Stimulated activated CD8-positive, alpha-beta memory T cell treated with anti-CD3 and anti-CD28 coated beads, Interleukin-4, amount 100 ng/mL, for 1 hour (primary cell): ENCODE measurements at places on chromosomes 1 and 21.

DNA sequence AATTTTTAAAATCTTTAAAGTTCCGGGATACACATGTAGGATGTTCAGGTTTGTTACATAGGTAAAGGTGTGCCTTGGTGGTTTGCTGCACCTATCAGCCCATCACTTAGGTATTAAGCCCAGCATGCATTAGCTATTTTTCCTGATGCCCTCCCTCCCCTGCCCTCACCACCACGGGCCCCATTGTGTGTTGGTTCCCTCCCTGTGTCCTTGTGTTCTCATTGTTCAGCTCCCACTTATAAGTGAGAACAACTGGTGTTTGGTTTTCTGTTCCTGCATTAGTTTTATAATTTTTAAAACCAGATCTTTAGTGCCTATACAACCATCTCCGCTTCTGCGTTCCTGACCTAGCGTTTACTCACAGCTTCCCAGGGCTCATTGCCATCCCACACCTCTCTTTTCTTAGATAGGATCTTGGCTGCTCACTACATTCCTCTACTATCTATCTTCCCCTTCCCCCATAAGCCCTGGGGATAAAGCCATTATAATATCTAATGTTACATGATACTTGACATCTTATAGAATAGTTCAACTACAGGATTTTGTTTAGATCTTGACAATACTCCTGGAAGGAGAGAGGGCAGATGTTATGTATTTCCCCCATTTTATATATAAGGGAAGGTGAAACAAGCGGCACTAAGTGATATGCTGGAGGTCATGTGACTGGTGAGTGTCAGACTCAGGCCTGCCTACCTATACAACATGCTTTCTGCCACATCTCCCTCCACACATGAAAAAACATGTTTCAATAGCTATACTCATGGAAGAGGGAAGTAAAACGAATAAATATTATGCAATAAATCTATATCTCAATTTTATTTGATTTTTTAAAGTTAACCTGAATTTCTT, 52.3 kb upstream of the DNAJC6 start:
- no peak for DNase-seq

DNA sequence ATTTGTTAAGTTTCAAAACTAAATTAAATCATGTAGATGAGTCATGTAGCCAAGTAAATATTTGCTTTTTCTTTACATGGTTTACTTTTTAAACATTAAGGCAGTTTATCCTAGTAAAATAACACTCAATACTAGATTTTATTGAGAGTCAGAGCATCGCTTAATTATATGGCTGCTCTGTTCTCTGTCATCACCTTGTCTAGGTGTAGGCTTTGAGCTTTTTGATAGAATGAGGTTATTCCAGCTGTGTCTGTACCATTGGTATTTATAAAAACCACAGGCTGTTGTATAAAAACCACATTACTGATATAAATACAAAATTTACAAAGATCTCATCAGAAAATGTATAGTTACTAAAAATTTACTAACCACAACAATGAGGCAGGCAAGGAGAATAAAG, 42.5 kb upstream of the GPR52 start:
- no peak for DNase-seq

- DNase-seq = no peak
Measured at GRCh38 chr1:234324821-234325220, 48.4 kb upstream of the COA6 start.

GRCh38 chr1:9589719-9590157, 1.0 kb downstream of the TMEM201 start:
- no peak for DNase-seq

- no peak for DNase-seq
Measured at GRCh38 chr1:35850051-35850450, 33.0 kb upstream of the AGO1 start.

GRCh38 chr1:109910963-109911798, 532 bp downstream of the CSF1 start:
- no peak for DNase-seq

DNA sequence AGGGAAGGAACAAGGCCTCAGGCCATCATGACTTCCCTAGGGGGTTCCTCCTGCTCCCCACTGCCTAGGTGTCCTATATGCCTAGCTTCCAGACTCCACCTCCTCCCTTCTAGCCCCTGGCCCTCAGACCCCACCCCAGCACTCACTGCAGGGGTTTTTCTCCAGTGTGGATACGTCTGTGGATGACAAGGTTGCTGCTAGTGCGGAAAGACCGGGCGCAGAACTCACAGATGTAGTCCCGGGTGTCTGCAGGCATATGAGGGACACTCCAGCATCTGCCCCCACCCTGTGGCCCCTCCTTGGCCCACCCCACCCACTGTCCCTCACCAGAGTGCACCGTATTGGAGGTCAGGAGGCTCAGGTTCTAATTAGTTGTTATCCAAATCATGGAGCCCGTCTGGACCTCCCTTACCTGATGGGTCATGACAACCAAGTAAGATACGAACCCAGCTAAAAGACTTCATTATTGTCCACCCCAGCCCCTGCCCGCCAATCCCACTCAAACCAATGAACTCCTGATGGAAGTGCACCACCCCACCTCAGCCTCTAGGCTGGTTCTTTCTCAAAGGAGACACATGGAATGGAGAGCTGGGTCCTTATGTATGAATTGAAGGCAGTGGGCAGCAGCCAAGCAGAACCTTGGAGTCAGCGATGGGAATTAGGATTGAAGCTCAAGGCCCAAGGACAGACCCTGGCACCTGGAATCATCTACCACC, 8.2 kb downstream of the ZNF692 start:
- no peak for DNase-seq

DNA sequence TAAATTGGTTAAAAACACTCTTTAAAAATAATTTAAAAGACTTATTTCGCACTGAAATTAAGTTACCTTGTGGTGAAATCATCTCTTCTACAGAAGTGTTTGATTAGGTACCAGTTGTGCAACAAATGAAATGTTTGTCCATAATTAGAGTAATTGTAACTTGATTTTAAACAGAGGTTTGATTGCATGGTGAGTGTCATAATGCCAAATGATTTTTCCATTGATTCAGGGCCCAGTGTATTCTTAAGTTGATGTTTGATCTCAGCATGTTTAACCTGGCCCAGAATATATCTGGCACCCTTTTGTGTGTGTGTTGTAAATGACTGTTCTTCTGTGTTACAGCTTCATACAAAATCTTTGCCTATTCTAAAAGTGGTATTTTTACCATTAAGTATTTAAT, 28.5 kb downstream of the LRRC8B start:
- no peak for DNase-seq

DNA sequence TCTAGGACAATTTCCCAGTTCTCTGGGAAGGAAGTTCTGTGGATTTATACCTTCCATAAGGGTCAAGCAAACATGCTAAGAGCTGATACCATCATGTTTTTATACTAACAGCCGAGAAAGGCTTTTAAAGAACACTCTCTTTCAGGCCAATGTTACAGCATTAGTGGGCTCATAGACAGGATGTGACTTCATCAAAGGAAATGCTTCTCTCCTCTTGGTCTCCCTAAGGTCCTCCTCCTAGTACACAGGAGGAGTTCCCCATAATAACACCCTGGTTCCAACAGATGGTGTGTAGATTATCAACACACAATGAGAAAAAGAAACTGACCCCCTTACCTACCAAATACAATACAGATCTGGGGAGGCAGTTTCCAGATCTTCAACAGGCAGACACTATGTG, 26.7 kb upstream of the GLIS1 start:
- DNase-seq = no peak

- DNase-seq = no peak
Measured at GRCh38 chr1:196515904-196516303, 92.3 kb downstream of the KCNT2 start.

- DNase-seq = no peak
Measured at GRCh38 chr1:95766036-95766435, 532.0 kb downstream of the RWDD3 start.

DNA sequence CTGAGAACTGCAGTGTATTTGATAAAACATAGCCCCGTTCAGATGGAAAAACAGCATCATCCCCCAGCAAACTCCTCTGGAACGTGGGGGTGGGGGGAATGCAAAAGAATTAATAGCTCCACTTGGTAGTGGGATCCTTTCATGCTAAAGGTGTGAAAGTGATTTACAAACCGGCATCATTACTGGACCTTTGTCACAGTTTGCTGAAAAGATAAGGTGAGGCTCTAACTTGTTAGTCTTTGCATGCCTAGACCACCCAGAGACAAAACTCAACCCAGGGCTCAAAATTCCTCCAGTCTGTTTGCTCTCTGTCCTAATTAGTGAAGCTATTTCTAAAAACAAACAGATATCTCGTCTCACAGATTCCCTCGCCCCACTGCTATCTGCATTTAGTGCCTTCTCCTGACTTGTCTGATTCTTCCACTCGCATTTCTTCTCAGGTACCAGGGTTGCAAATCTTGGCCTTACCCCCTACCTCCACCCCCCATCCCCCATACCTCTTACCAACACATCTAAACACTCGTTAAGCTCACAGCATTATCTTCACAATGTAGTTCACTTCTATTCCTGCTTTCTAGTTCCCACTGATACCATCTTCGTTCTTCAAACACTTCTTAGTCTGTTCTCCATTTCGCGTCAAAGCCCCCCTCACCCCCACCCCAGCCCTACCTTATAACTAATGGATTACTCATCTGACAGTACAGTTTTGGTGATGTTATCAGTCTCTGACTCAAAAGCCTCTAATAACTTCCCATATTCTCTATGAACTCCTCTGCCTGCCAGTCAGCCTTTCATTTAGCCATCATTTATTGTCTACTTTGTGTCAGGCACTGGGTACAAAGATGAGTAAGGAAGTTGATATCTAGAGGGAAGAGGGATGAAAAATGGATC, 11.8 kb downstream of the IER5 start:
- DNase-seq = no peak

DNA sequence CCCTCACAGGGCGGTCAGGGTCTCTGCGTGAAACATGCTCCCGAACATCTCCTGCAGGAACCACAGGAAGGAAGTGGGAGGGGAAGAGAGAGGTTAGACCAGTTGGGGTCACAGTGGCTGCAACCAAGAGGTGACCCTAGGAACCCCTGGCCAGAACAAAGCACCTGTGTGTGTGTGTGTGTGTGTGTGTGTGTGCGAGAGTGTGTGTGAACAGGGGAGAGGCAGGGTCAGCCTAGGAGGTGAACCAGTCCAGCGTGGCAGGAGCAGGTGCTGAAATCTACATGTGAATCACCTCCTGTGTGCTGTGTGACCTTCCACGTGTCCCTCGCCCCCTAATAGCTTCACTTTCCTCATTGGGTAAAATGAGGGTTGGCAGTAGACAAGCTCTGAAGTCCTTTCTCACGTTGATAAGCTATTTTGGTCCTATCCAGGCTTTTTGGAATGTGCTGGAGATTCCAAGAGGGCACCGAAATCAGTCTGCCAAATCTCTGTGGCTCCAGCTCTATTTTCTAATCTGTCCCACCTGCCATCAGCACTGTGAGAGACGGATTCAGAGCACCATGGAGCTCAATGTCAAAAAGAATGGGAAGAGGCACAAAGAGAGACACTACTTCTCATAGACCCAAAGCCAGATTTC, 27.8 kb downstream of the SLC26A9 start:
- no peak for DNase-seq

DNA sequence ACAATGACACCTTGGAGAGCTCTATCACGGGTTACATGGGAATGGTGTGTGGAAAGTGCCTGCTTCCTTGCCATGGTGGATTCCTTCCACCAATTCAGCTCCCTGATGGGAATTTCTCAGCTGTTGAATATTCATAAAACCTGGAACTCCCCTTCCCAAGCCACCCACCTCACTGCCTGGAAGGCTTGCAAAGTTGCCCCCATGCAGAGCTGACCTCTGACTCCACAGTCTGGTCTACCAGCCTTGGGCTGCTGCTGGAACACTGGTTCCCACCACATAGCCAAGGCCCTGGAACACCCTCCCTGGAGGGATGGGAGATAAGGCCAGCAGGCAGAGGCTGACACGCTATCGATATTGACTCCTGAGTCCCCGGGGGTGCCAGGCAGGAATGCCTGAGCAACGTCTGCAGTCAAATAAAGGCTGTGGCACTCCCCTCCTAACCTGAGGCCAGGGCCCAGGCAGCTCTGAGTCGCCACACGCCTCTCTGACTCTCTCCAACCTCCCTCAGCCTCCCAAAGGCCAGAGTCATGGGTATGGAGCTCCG, 8.8 kb downstream of the CCDC24 start:
- DNase-seq = no peak

DNA sequence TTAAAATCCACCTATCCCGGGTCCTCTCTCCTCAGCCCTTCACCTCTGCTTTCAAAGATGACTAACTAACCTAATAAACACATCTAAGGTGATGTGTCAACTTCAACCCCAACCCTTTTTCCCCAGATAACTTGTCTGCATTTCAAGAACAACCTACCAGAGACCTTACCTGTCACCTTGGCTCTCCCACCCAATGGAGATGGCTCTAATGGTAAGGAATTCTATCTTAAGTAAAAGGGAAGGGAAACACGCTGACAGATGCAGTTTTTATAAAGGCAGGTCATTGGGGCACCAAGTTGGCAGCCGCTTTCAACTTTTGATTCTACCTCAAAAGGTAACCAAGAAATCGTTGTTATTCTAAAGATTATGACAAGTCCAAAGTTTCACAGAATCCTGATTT, 37.6 kb downstream of the MRPL39 start:
- DNase-seq = no peak

- no peak for DNase-seq
Measured at GRCh38 chr1:156973417-156973816, 53.0 kb downstream of the LRRC71 start.

DNA sequence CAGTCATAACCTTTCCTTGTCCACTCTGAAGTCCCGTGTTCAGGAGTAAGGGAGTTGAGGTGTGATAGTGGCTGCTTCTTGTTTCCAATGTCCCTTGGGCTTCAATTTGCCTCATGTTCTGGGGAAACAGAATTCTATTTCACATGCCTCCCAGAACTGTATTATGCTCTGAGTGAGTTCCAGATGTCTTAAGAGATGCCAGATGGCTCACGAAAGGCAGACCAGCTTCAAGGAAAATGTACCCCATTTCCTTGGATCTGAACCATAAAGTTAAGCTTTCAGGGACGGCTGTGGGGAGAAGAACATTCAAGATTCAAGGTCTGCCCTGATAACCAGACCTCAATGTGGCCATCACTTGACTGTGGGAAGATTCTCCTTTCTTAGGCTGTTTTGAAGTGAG, 42.4 kb downstream of the C1orf87 start:
- DNase-seq = no peak

DNA sequence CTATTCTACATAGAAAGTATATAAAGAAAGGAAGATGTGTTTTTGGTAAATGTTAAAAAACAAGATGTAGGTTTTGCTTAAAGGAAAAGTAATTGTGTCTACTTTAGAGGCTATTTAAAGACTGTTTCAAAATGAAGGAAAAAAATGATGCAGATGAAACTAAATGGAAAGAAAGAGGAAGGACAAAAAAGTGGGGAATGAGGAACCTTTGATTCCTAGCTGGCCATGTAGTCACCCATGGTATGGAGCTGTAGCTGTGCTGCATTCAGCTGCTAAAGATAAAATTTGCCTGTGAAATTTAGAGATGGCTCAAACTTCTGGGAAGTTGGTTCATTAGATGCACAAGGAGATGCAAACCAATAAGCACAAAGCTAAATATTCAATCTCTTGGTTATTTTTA, 86.8 kb upstream of the SERBP1 start:
- DNase-seq = no peak

DNA sequence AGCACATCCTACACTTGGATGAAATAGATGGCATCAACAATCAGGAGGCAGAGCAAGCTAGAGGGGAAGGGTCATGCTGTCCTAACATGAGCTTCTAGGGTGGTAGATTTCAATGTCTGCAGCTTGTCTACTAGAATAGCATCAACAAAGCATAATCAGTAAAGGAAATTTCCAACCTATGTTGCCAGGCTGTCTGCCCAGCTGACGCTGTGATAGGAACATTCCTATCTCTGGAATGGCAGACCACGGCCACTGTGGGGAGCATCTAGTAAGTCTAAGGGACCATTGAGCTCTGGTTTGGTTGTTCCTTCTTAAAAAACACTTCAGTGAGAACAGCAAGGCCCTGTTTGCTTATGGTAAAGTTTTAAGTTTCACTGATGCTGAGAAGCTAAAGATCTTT, 206.8 kb downstream of the PAPPA2 start:
- no peak for DNase-seq
